ENCODE measurements at places on chromosomes 7 and 10.

DNA sequence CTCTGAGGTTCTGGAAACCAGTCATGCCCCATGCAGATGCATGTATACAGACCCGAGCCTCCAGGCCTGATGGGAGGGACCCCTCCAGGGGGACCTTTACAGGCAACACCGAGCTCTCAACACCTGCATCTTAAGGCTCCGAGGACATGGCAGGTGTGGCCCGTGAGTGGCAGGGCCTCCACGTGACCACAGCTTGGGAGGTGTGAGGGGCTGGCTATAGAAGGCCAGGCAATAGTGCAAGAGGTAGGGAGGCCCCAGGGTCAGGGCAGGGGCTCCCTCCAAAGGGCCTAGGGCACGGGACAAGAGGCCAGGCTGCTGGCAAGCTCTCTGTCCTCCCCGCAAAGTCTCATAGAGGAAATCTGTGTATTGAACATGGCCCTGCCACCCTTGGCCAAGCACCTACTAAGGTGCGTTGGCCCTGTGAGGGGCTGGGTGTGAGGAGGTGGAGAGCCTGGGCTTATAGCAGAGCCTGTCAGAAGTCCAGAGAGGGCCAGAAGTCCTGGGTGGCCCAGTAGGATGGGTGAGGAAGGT is 134.2 kb downstream of the PTPN20 start:
- DNase-seq: no peak

- DNase-seq: no peak
Observed at GRCh38 chr7:87253589-87254087, 34.1 kb upstream of the TMEM243 start.

GRCh38 chr10:28632584-28632945 is 44.8 kb upstream of the BAMBI start:
- no peak for DNase-seq

- DNase-seq: peak; percentile 66
Observed at GRCh38 chr7:140230861-140231770, 54.3 kb upstream of the KDM7A start.

DNA sequence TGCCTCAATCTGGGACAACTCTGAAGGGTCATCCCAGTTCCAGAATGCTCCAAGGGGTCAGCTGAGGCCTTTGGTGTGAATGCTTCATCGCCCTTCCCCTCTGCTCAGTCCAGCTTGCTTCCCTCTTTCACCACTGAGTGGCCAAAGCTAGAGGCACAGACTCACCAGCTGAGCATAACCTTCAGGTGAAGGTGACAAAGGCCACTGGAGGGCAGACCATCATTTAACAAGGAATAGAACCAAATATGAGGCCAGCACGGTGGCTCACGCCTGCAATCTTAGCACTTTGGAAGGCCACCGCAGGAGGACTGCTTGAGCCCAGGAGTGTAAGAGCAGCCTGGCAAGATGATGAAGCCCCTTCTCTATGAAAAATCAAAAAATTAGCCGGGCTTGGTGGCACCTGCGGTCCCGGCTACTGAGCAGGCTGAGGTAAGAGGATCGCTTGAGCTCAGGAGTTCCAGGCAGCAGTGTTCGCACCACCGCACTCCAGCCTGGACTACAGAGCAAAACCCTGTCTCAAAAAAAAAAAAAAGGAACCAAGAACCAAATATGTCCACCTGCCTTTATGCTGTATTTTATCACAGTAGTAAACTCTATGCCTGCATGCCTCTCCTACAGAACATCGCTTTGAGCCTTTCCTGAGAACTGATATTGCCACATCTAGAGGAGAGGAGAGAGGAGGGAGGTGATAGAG is 13.4 kb downstream of the PRKAG2 start:
- DNase-seq: no peak

- no peak for DNase-seq
Observed at GRCh38 chr10:97117372-97117771, 68.4 kb downstream of the SLIT1 start.

DNA sequence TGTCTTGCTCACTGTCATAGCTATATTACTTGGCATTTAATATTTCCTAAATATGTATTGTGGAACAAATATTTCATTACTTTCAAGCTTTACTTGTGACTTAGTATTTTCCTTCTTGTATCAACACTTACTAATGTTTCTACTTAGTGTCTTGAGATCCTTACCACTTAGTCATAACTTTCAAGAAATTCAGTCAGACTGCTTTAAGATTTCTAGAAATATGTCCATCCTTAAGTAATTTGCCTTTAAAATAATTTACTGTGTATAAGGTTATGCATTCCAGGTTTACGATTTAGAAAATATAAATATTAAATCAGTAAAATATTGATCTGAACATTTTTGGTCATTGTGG is 87.3 kb upstream of the CSTF2T start:
- DNase-seq: no peak

DNA sequence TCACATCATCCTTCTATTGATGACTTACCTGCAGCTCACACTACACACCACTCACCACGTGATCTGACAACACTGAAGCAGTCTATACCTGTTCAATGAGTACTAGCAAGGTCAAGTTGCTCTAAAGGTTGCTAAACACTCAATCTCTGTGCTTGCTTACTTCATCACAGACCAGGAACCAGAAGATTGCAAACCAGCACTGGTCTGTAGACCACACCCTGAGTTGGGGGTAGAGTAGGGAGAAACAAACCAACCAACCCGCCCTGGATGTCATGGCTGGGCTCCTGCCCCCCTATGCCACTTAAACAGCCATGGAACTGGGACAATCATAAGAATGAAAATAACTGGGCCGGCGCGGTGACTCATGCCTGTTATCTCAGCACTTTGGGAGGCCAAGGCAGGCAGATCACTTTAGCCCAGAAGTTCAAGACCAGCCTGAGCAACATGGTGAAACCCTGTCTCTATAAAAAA is 19.6 kb downstream of the DLG5 start:
- no peak for DNase-seq

- DNase-seq: no peak
Observed at GRCh38 chr10:101246639-101247038, 17.4 kb upstream of the LBX1 start.

DNA sequence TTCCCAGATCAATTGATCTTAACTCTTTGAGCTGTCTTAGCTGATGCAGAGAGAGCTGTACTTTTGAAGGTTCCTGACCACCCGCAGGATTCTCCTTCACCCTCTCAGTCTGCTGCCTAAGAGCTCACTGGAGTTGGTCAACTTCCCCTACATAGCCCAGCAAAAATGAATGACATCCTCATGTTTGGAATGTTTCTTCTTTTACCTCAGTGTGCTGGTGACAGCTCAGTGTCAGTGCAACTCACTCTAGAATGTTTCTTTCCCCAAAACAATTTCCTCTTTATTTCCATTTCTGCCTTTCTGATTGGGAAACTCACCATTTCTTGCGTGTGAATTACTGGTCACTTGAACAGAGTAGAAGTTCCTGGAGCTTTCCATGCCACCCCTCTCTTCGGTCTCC is 48.7 kb downstream of the LSMEM1 start:
- no peak for DNase-seq

- no peak for DNase-seq
Observed at GRCh38 chr10:24080207-24080606, 128.7 kb upstream of the KIAA1217 start.

DNA sequence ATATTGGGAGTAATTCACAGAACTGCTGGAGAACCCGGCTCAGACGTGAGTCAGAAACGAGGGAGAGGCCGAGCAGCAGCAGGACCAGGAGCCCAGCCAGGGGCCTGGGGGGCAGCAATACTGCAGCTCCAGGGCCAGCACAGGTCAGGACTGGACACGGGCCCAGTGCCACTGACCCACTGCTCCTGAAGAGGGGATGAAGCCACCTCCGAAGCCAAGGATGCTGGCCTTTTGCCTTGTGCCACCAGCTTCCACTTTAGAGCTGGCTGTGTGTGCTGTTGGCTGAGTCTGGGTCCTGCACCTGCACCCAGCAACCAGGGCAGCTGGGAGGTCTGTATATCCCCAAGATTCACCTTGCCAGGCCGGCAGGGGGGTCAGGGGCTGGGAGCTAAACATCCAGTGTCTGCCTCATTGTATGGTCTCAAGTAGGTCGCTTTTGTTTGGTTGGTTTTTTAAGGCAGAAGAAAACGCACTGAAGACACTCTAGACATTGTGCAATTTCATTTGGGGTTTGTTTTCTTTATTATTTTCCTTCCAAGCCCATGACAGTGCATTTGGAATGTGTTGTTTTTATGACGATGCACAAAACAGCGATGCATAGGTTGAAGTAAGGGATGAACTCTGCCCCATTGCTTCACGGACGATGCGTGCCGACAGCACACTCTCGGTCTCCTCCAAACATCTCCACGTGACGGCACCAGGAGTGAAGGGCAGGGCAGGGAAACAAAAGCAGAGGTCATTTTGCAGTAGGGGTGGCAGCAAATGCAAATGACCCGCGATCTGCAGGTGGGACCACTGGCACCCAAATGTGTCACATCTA is 27.7 kb upstream of the INSIG1 start:
- DNase-seq: no peak
